ENCODE measurements at places on chromosomes 11 and 22. TPM values are rescaled to one million over a fixed set of nuclear protein-coding genes. Genes with fewer than 3 reads are reported as not detected.

Gene MRE11
- 34.6 TPM for total RNA-seq

Gene OR8D1
- total RNA-seq, result not detected

Gene PES1
- 65.6 TPM for total RNA-seq

Gene NAALAD2
- total RNA-seq, result not detected

Gene IGLL1
- not detected for total RNA-seq

Gene DTX4
- 26.3 TPM for total RNA-seq

Gene APOBEC3C
- 2.3 TPM for total RNA-seq

Gene DDTL
- 4.5 TPM for total RNA-seq

Gene SPTBN2
- total RNA-seq, result 8.5 TPM

Gene CDC42BPG
- total RNA-seq, result 0.03 TPM

Gene DDI1
- total RNA-seq, result not detected

Gene GSTT2B
- total RNA-seq, result 14.0 TPM

Gene SCGB1D2
- not detected for total RNA-seq

Gene DDX10
- 43.4 TPM for total RNA-seq

Gene ART5
- not detected for total RNA-seq

Gene GLYATL1
- not detected for total RNA-seq

Gene KIAA0930
- 15.2 TPM for total RNA-seq

Gene NLRP6
- total RNA-seq, result not detected

Gene OR6T1
- not detected for total RNA-seq

Gene NCF4
- not detected for total RNA-seq

Gene MYOD1
- total RNA-seq, result 679 TPM
